AG04450 (cell line): ENCODE measurements at places on chromosomes 6 and 20. TPM values are rescaled to one million over a fixed set of nuclear protein-coding genes. Genes with fewer than 3 reads are reported as not detected.

DNA sequence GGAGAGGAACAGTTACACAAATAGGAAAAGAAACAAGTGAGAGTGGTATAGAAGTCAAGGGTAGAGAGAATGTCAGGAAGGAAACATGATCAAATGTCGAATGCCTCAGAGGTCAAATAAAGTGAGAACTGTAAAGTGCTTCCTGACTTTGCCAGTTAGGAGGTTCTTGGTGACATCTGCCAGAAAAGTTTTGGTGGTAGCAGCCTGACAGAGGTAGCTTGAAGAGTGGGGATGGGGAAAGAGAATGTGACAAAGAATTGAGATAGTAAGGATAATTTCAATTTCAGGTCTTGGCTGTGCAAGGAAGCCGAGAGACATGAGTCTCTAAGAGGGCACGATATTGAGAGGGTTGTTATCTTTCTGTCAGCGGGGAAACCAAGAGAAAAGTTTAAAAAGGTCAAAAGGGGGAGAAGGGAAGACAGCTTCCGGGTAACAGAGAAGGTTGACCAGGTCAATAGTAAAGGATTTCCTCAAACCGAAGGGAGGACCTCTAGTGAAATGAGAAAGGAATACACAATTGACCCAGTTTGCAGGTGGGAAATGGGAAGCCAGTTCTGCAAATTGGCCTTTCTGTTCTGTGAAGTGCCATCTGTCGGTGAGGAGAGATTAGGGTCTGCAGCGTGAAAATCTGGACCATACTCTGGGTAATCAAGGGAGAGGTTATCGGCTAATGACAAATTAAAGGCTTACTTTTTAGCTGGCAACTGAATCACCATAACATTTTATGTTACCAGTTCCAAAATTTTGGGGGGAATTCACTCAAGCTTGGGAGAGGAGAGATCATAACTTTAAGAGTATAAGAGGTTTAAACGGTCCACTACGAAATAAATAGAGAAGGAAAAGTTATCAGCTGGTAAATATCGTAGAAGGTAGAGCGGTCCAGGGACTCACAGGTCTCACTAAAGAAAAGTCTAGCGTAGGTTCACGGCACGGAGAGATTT is 973 bp upstream of the BRD2 start:
- no peak for DNase-seq

- DNase-seq, result no peak
Measured at GRCh38 chr20:7657569-7657968, 282.7 kb downstream of the HAO1 start.

GRCh38 chr6:137363805-137364138 is 130.4 kb downstream of the OLIG3 start:
- no peak for DNase-seq

- DNase-seq, result no peak
Measured at GRCh38 chr6:155646443-155646842, 190.8 kb upstream of the NOX3 start.

DNA sequence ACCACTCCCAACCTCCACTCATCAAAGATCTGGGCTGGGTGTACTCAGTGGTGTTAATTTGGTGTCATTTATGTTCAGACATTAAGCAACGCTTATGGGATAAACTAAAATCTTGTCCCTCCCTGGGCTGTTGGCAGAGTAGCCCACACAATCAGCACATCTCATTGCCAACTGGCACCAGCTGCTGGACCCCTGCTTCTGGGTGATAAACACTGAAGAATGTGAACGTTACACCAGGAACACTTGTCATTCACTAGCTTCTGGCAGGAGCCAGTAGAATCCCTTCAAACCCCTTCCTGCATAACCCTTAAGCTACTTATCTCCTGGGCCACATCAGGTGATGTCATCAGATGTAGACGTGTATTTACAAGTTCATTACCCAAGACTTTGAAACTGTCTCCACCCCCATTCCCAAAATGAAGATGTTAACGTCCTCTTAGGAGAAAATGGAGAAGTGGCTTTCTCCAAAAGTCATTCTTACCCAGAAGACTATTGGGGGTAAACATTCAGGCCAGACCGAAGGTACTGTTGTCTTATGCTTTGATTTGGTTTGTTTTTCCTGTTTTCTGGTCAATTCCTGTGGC is 107.8 kb upstream of the CD93 start:
- DNase-seq, result no peak

The ADGRF5 gene
- not detected in 2 replicates for polyA plus RNA-seq

DNA sequence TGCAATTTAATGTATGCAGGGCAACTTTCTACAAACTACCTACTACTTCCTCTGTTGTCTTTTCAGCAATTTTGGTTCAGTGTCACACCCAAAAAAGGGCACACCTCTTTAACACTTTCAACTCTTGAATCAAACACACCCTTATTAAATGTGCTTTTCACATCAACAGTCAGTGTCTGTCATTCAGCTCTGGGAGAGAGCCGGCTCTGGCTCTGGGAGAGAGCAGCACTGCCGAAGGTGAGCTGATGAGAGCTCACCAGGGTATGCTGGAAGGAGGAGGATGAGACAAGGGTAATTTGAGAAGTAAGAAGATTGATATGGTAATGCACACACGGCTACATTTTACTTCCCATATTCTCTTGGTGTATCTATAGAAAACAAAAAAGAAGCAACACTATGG is 134.3 kb downstream of the RTN4IP1 start:
- no peak for DNase-seq

GRCh38 chr20:15739035-15739434 is 834.2 kb downstream of the KIF16B start:
- no peak for DNase-seq

DNA sequence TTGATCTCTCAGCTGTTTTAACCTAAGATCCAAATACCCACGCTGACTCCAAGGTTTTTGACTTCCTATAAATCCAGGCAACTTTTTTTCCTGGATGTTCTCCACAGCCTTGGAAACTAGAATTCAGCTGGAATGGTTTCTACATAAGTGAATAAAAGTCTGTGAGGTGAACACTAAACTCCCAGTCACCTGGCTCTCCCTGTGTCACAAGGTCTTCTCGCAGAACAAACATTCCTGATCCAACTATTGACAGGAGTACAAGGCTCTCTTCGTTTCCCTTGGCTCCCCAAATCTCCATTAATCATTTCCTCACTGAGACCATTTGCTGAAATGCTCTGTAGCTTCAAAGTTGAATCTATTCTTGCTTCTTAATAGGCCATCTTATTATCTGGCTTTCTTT is 265.7 kb downstream of the ADGRG6 start:
- DNase-seq, result no peak

DNA sequence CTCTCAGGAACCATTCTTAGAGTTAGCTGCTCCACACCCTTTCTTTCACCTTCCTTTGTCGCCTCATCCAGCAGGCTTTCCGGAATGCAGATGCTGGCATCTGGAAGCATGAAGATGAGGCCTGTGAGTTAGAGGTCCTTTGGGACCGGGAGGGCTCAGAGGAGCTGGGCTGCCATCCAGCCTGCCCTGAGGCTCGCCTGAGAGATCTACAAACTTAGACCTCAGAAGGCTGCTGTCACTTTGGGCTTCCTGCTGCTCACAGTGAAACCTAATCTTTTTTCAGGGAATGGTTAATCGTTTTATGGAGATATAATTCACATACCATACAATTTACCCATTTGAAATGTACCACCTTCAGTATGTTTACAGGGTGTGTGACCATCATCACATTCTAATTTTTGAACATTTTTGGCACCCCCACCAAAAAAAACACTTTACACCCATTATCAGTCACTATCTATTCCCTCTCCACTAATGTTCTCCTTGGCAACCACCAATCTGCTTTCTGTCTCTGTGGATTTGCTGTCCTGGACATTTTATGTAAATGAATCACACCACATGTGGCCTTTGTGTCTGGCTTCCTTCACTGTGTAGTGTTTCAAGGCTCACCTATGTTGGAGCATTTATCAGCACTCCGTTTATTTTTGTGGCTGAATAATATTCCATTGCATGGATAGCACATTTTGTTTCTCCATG is 20.0 kb upstream of the MPC1 start:
- DNase-seq, result no peak

GRCh38 chr20:47676912-47677634 is 108.2 kb downstream of the SULF2 start:
- DNase-seq, result no peak

- no peak for DNase-seq
Measured at GRCh38 chr6:102298051-102298450, 904.5 kb downstream of the GRIK2 start.

- DNase-seq, result no peak
Measured at GRCh38 chr6:130018744-130019325, 454 bp downstream of the L3MBTL3 start.

- no peak for DNase-seq
Measured at GRCh38 chr20:37808233-37809070, 94.5 kb upstream of the VSTM2L start.

The NMBR gene
- polyA plus RNA-seq, result 0.15 TPM in 1 of 2 replicates, not detected in the other

The HLA-F gene
- polyA plus RNA-seq, result 0.12 TPM in 1 of 2 replicates, not detected in the other

- DNase-seq, result no peak
Measured at GRCh38 chr6:49662892-49663261, 26.2 kb upstream of the RHAG start.

DNA sequence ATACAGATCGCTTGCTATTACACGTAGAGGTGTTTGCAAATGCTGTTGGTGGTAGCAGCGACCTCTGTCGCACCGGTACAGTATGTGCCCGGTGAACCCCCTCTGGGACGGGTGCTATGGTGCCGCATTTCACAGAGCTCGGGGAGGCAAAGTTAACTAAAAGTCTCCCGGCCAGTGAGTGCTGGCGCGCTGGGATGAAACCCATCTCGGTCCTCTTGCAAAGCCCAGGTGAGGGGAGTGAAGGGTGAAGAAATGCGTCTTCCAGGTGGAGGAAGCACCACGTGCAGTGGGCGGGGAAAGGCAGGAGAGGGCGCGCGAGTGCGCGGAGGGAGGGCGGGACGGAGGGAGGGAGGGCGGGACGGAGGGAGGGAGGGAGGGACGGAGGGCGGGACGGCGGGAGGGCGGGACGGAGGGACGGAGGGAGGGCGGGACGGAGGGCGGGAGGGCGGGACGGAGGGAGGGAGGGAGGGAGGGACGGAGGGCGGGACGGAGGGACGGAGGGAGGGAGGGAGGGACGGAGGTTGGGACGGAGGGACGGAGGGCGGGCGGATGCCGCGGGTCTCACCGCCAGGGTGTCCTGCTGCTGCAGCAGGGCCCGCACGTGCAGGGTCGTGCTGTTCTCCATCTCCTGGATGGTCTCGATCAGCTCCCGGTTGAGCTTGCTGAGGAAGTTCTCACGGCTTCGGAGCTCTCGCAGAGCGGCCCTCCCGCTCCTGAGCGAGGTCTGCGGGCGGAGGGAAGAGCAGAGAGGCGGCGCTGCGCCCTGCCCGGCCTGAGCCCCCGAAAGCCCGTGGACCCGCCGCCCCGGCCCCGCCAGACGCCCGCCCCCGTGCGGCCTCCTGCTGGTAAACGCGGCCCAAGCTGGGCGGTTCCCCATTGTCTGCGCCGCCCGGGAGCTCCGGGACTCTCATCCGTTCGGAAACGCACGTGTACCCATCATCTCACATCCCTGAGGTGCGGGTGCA is 11.7 kb downstream of the C20orf96 start:
- no peak for DNase-seq

The KCNK5 gene
- not detected in 2 replicates for polyA plus RNA-seq

The KIAA1755 gene
- 2.9 and 3.5 TPM in 2 replicates for polyA plus RNA-seq

DNA sequence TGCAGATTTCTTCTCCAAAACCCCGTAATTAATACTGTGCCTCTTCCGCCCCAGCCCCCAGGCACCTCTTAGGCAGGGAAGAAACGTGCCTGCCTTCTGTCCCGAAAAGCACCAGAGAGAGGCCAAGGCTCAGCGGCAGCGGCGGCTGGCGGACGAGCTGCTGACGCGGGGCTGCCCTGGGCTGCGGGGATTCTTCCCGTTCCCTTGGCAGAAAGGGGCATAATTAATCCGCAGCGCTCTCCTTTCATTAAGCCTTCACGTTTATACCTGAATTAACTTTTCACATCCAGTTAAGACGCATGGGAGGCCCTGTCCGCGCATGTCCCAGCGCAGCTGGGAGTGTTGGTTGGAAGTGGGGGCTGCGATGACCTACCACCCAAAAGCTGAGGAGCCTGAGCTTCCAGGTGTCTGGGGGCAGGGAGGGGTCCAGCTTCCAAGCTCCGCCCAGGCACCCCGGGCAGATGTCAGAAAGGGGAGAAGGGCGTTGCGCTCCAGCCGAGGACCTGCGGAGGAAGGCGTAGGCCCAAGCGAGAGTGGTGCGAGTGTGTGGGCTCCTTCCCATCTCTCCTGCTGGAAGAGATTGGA is 167.4 kb upstream of the LRFN2 start:
- no peak for DNase-seq

- DNase-seq, result no peak
Measured at GRCh38 chr20:815914-816606, 17.5 kb upstream of the FAM110A start.

DNA sequence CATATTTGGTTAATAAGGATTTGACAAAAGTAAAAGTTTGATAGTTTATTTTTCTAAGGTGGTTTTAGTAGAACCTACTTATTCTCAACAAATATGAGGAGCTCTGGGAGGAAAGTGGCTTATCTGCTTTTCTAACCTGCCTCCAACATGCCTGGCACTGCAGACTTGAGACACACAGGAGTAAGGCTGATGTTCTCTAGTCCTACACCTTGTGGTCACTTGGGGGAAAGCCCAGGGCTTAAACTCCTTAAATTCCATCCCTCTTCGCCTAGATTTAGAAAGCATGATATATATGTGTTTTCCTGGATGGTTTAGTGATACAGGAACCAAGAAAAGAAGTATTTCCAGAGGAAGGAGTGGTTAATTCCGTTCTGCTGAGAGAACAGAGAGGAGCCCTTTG is 39.9 kb upstream of the SAMD5 start:
- no peak for DNase-seq

The NKX2-4 gene
- not detected in 2 replicates for polyA plus RNA-seq

DNA sequence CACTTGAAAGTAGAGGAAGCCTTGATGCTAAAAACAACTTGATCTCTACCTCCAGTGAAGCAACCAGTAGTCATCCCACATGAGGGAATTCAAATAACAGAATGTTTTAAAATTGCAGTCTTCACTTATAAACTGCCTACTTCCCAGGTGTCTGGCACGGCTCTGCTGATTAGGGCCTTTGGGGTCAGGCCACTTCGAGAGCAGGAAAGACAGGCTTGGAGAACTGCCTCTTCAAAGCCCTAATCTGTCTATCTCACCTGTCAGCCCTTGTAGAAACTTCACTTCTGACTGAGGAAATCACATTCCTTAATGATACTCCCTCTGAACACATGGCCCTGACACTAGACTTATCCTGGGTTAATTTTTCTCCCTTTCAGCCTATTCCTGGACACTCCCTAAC is 458.6 kb downstream of the TENT5A start:
- DNase-seq, result no peak

The JPH2 gene
- 1.3 and 1.6 TPM in 2 replicates for polyA plus RNA-seq
